ENCODE measurements at places on chromosomes 1 and 21.

DNA sequence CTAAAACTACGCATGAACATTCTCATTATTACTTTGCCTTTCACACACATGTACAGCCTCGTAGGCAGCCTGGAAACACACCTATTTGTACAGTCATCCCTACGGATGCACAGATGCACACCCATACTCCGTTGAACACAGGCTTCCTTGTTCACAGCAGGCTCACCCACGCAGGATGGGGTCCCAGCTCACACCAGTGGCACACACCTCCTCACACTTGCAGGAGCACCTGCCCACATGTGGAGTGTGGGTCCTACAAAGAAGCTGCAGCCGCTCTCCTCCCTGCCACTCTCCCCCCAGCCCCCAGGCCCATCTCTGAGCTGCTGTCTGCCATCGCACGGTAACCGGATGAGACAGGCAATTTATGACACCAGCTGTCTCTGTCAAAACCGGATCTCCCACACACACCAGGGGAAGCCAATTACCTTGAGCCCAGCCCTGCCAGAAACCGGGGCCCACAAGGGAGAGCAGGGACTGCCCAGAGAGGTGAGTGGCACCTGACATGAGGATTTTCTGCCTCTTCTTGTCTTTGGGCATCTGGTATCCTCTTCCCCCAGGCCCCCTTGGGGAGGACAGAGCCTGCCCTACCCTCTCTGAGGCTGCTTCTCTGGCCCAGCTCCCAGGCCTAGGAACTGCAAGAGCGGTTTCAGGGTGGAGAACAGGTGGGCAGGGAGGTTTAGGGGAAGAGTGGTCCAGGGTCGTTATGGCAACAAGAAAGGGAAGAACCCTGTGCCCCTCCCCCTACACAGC, 175.4 kb downstream of the IGSF21 start:
- DNase-seq, result no peak

- DNase-seq, result no peak
These were observed 12.3 kb downstream of the NES start for GRCh38 chr1:156664767-156665411.

- DNase-seq, result no peak
These were observed 33.5 kb downstream of the DMAP1 start for GRCh38 chr1:44246806-44247205.

DNA sequence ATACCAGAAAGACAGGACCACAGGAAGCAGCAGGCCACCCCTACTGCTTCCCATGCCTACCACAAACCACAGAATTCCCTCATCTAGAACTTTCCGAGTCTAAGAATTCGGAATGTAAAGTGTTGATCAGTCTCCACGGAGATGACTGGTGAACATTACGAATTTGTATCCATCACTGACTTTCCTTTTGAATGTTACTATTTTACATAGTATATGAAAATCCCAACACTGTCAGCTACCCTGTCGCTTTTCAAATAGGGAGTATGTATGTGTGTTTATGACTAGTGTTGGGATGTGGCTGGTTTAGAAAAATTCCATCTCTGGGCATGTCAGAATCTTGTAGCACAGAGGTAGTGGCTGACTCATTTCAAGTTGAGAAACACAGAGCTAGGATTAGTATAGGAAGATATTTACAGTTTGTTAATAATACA, 118.2 kb downstream of the COQ8A start:
- no peak for DNase-seq
